ENCODE measurements at places on chromosomes 13 and 19.

GRCh38 chr13:30362005-30362788, 54.8 kb upstream of the KATNAL1 start:
- DNase-seq = no peak

GRCh38 chr13:49315036-49315565, 67.4 kb downstream of the CDADC1 start:
- DNase-seq = no peak

- no peak for DNase-seq
Measured at GRCh38 chr19:19039901-19040300, 6.5 kb downstream of the ARMC6 start.

GRCh38 chr13:110132225-110132982, 174.6 kb downstream of the COL4A1 start:
- DNase-seq = no peak

DNA sequence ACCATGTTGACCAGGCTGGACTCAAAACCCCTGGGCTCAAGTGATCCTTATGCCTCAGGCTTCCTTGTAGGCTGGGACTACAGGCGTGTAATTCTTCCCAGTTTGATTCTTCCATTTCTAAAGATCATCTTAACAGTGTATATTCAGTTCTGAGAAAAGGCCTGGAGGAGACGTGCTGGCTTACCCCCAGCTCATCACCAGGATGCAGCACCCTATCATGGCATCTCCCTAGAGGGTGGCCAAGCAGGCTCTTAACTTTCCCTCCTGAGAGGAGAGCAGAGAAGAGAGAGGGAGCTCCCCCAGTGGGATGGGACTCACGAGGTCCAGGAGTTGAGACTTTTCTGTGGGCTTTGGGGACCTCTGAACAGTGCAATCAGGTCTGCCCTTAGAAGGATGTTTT, 2.1 kb upstream of the TUBA3C start:
- DNase-seq = no peak

- no peak for DNase-seq
Measured at GRCh38 chr13:67351909-67352308, 121.8 kb upstream of the PCDH9 start.

GRCh38 chr19:32387701-32388392, 17.7 kb upstream of the DPY19L3 start:
- no peak for DNase-seq

DNA sequence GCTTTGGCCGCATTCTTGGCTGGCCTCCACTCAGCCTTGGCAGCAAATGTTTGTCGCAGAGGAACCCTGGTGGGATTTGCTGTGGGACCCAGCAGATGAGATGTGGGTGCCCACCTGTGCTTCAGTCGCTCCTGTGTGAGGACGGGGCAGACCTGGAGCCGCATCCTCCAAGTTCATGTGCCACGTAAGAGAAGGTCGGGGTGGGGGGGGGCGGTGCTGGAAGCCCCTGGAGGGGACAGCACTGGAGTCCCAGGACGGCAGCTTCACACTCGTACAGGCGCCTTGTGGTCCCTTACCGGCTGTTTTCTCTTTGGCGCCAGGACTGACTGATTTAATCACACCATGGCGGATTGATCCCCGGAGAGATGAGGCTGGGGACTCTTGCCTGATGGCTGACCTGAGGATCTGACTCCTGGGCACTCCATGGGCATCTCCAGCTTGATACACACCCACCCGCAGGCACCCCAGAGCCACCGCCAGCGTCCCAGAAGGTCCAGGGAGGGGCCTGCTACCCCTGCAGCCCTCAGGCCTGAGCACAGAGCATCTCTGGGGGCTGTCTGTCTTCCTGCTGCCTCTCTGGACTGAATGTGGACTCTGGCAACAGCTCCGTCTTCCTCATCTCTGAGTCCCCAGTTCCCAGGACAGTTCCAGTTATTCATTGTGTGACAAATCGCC, 10.0 kb upstream of the GRTP1 start:
- DNase-seq = no peak

DNA sequence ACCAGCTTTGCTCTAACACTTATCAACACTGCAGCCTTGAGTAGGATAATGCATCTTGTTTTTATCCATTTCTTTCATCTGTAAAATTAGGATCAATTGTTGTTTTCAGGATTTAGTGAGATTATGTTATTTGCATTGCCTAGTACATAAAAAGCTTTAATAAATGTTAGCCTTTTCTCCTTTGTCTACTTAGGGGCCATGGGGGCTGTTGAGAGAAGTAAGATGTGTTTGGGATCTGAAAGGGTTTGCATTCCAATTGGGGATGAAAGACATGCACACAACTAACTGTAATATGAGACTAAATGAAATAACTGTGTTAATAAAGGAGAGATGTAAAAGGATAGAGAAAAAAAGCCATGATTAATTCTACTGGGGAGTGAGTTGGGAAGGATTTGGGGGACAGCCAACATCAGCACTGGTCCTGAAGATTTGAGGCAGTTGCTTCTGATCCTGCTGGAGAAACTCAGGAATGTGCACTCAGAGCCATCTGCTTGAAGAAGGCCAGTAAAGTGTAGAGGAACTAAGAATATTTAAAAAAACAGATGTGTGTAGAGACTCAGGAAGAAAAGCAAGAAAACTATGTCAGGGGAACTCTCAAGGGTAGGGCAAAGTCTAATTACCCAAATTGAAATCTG, 236.3 kb downstream of the OLFM4 start:
- no peak for DNase-seq

DNA sequence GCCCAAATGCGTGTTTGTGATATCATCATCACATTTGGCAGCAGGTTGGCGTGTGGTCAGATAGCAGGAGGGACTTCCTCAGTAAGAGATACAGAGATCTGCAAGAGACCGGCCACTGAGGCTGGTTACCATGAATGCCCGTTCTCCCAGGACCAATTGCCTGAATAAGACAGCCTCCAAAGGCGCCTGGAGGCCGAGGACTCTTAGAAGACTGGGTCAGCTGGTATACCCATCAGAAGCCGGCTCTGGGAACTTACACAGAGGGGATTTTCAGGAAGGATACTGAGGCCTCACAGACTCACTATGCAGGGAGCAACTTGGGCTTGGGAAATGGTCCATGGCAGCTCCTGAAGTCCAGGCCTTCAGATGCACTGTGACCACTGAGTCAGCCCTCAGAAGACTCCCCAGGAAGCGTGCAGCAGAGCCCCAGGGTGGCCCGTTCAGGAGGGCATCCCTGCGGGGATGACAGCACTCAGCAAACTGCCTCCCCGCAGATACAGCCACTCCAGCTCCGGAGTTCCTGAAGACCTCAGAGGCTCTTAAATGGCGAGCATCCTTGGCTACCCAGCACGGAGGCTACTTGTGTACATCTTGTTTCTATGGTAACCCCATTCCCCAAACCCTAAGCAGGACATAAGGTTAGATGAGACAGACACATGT, 26.4 kb upstream of the VSTM2B start:
- no peak for DNase-seq

DNA sequence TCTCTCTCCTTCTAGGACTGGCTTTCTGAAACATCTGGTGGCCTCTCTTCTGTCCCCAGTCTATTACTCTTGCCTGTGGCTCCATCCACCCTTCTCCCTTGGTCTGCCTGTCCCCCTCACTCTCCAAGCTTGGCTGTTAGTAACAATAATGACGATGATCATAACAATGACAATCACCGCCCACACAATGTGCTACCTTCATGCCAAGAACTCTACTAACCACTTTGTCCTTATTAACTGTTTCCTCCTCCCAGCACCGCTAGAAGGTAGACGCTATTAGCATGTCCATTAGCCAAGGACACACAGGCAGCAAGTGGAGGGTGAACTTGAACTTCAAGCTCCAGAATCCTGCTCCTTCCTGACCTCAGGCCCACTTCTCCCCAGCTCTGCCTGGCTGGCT, 2.7 kb downstream of the GYS1 start:
- DNase-seq = no peak

GRCh38 chr13:112150352-112150751, 83.4 kb downstream of the SOX1 start:
- no peak for DNase-seq

GRCh38 chr13:33676045-33676989, 141.6 kb upstream of the RFC3 start:
- no peak for DNase-seq

DNA sequence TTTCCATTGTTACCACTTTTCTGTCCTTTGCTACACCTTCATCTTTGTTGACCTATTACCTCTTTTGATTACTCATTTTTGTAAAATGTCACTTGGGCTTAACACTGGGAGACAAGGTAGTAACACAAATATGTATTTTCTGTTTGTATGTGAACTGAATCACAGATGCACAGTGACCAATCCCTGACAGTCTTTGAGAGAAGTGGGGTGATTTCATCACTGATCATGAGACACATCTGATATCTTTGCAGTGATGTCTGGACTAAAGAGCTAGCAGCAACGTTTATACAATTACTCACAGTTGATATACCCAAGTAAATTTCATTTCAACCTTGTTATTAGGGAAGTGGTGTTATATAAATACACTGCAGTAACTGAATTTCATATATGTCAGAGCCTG, 1397.4 kb upstream of the SPRY2 start:
- no peak for DNase-seq

DNA sequence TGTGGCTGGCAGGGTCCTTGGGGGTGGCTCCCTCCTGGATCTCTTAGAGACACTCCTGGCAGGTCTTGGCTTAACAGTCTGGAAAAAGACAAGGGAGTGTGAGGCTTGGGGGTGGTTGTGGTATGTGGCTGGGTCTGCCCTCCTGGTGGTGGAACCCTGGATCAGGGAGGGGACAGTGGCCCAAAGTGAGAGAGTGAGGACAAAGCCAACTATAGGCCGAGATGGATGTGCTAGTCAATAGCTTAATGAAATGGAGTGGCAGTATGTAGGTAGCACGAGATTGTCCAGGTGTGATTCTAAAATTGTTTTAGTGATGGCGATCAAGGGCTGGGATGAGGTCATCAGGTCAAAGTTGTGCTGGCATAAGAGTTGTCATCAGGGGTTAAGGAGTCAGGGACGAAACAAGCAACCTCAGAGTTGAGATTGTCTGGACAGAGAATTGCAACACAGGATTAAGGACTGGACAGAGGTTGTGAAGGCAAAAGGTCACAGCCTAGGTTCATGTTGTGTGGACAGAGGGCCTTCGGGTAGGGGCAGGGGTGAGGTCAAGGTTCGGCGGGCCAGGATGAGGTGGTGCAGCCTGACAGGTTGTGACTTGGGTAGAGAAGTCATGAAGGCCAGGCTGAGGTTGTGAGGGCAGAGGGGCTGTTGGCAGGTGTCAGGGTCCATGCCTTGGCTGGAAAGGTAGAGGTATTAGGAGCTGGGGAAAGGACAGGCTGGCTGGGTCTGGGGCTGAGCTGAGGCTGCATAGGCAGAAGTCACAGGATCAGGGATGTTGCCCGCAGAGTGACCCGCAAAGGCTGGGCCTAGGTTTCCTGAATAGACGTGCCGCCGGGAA, 4.5 kb upstream of the RASAL3 start:
- no peak for DNase-seq

DNA sequence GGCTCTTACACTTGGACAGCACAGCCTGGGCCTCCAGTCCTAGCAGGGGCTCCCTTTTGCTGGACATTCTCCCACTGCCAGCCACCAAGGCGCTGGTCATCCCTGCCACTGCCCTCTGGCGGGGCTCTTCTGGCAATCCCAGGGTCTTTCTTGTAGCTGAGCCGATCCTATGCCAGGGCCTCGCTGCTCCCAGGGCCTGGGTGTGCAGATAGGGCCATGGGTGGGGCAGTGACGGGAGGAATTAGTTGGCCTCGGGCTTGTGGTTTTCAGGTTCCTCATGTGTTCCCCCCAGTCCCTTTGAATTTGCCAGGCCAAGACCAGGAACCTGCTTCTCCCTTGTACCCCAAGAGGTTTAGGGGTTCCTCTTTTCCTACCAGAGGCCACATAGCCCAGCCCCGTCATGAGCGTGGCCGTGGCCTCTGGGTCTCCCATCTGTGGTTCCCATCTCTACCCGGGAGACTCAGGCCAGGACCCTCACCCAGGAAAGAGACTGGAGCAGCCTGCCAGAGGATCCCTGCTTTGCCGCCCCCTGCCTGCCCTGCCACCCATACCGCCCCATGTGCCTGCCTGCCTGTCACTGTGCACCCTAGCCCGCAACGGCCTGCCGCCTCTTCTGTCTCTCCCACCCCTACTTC, 26.2 kb downstream of the TMED1 start:
- no peak for DNase-seq

- no peak for DNase-seq
Measured at GRCh38 chr19:18995804-18996241, 37.5 kb downstream of the SUGP2 start.

GRCh38 chr13:113110852-113111315, 5.3 kb downstream of the F7 start:
- DNase-seq = no peak

DNA sequence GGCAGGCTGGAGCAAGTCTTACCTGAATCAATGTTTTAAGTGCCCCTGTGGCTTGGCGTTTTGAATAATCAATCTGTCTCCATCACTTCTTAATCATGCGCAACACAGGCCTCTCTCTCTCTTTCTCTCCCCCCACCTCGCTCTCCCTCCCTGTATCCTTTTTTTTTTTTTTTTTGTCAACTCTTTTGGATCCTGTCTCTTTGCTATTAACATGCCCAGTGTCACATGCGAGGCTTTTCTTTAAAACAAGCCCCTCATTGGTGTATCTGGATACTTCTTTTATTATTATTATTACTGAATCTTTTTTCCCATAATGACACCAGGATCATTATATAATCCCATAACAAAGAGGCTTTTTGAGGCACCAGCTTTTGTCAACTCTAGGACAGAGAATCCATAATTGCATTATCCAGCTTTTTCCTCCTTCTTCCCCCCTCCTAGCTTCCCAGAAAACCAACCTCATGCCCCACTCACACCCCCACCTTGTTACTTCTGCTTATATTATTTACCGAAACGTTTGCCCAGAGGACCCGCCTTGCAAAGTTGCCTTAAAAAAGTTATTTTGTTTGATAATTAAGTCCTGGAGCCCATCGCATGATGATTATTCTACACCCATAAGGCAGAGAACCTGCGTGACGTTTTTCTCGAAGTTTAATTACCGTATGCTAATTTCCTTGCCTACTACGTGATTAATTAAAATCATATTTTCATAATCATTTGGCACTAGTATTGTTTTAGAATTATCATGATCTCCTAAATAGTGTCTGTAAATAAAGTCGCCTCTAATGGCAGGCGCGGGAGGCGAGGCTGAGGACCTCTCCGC, 148.1 kb upstream of the ZNF536 start:
- DNase-seq = no peak

DNA sequence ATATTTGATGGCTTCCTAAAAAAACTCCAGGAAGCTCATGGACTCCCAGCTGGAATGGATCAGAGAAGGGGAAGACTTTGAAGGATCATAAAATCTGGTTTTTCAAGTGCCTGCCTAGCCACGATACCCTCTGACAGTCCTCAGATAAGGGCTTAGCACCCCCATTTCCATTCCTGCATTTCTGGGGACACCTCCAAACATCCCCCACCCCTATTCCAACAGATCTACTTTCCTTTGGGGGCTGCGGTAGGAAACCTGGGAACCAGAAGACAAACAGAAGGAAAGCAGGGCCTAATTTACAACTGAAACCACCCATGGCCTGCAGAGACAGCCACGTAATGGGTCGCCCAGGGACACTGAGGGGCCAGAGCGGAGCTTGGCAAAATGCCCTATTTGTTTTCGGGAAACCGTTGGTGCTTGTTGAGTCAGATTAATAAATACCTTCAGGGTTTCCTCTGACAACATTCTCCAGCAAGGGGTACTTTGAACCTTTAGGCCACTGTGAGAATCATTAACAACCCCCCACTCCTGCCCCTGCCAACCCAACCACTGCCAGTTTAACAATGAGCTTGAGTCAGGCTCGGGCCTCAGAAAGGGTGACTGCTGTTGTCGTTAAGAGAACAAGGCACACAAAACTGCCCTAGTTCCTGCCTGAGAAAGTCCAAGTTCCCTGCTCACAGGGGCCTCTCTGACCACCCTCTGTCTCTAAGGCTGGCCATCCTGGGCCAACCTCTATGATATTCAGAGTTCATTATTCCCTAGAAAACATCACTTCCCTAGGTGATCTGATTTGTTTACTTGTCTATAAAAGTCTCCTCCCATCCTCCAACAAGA, 23.5 kb downstream of the RHPN2 start:
- DNase-seq = no peak

All from effector memory CD4-positive, alpha-beta T cell (primary cell).